ENCODE measurements at places on chromosomes 2 and 18.

DNA sequence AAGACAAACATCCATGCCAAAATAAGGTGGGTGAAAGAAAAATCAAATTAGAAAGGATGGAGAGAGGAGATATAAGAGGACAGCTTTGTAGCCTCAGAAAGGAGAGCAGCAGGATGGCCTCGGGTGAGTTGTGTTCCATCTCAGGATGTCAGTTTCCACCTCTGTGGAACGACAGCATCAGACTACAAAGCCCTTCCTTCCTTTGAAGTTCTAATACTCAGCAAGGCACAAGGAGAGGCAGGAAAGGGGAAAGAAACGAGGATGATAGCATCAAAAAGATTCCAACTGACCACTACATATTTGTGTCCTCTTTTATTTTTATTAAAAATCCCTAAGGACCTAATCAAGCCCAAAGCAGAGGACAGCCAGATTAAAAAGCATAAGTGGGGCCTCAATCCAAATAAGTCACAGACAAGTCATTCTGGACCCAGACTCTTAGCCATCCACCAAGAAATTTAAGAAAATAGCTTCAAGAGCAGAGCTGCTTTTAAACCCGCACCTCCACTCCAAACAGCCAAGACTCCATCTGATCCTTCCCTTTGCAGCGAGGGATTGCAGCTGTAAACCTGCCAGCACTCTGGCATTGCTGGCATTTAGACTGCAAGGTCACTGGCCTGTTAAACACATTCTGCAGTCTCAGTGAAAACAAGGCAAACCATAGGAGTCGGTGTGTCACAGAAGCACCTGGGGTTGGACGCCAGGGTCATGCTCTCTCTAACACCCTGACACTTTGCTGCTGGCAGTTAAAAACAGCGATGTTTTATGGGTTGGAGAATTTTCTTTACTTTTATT, 314.5 kb upstream of the CHAC2 start:
- no peak for DNase-seq

- no peak for DNase-seq
Observed at GRCh38 chr18:33729556-33729955, 151.5 kb downstream of the ASXL3 start.

DNA sequence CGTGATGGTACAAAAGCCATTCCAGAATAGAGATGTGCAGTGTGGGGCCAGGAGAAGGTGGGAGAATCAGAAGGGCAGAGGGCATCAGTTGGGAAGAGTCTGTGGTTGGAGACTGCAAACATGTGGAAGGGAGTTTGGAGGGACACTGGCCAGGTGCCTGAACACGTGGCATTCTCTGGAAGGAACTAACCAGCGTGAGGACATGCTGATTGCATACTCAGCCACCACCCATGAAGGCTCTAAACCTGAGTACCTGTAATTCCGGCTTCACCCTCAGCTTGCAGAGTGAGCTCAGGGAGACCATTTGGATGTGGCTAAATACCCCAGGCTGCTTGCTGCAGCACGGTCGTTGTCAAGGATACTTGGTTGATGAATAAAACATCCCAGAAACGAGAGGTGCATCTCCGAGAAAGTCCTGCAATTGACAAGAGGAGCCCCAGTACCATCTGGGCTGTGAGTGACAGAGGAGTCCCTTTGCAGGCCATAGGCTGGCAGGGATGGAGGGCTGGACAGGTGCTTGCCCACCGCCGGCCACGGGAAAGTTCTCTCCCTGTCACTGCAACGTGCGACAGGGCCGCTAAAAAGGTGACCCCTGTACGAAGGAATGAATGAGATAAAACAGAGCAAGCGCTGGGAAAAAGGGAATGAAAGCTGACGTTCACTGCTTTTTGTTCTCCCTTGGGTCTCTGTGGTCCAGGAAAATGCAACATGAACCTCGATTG, 5.0 kb downstream of the ACKR3 start:
- no peak for DNase-seq

- DNase-seq, result no peak
Observed at GRCh38 chr2:145992572-145992971, 1472.7 kb upstream of the ZEB2 start.

GRCh38 chr2:180255981-180256380, 248.9 kb upstream of the CWC22 start:
- no peak for DNase-seq

GRCh38 chr2:161344692-161345091, 36.5 kb downstream of the PSMD14 start:
- no peak for DNase-seq

GRCh38 chr2:230423851-230424458, 8.0 kb downstream of the SP100 start:
- DNase-seq, result no peak

GRCh38 chr2:27715318-27716210, 51.9 kb downstream of the SLC4A1AP start:
- peak; percentile 66 for DNase-seq

- DNase-seq, result no peak
Observed at GRCh38 chr2:185787227-185788145, 48.9 kb downstream of the FSIP2 start.

DNA sequence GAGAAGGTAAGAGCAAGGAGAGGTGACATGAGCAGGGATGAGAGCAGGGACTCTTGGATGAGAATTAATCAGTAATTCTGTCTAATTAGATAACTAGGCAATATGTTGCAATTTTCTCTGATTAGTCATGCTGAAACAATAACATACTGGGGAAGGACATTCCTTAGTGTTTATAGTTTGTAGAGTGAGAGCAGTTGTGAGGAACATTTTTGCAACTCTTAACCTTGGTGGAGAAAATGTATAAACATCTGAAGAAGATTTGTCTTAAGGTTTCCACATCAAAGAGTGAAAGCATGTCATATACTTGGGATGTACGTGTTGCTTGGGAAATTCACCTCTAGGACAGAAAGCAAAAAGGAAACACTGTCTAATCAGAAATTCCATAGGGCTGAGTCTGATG, 955.4 kb upstream of the FANCL start:
- DNase-seq, result no peak

DNA sequence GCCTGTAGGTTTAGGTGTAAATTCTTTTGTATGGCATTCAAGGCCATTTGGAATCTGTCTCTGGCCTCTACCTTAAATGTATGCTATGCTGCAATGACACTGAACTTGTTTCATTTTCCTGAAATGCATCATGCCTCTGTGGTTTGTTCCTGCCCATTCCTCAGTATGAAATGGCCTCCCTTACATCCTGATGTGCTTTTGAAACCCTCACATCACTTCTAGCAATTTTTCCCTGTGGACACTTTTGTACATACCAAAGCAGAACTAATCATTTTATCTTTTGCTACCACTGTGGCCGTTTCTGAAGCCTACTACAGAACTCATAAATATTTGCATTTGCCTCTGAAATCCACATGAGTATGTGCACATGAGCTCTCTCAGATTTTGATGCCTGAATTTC, 557.2 kb downstream of the ERBB4 start:
- no peak for DNase-seq

DNA sequence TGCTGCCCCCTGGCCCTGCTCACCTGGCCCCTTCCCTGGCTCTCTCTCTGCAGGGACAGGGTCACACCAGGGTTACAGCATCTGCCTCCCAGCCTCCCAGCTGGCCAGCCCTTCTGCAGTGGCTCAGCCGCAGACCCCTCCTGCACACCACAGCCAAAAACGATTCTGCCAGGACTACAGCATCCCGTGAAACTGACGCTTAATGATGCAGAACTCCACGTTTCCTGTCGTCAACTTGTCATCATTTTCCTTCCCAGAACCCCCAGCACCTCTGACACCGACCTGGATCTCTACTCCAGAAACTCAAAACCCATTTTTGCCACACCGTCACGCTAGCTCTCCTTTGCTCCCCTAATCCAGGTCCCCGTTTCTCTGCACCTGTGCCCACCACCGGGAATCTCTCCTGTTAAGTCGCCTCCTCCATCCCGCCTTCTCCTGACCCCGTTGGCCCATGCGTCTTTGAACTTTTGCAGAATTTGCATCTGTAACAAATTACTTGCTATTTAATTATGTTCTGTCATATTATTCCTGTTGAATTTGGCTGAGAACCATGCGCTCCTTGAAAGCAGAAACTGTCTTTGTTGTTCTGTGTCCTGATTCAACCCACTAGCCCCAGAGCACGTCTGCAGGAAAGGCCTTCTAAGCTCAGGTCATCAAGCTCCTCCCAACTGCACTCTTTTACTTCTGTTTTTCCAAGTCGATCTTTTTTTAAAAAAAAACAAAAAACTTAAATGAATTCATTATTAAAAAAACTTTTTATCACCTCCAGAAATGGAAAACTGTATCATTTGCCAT, 173.2 kb upstream of the COPS8 start:
- DNase-seq, result no peak

- DNase-seq, result no peak
Observed at GRCh38 chr18:68662754-68663153, 52.2 kb downstream of the TMX3 start.

DNA sequence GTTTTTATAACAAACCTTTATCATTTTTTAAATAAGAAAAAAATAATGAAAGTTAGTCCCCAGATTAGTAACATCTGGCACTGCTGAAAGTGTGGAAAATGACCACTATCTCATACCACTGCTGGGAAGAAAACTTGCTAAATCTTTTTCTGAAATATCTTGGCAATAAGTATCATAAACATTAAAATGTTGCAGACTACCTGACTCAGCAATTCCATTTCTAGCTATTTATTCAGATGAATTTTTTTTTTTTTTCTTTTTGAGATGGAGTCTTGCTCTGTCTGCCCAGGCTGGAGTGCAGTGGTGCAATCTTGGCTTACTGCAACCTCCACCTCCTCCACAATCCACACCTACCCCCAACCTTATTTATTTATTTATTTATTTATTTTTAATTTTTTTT, 35.3 kb upstream of the SOS1 start:
- DNase-seq, result no peak

DNA sequence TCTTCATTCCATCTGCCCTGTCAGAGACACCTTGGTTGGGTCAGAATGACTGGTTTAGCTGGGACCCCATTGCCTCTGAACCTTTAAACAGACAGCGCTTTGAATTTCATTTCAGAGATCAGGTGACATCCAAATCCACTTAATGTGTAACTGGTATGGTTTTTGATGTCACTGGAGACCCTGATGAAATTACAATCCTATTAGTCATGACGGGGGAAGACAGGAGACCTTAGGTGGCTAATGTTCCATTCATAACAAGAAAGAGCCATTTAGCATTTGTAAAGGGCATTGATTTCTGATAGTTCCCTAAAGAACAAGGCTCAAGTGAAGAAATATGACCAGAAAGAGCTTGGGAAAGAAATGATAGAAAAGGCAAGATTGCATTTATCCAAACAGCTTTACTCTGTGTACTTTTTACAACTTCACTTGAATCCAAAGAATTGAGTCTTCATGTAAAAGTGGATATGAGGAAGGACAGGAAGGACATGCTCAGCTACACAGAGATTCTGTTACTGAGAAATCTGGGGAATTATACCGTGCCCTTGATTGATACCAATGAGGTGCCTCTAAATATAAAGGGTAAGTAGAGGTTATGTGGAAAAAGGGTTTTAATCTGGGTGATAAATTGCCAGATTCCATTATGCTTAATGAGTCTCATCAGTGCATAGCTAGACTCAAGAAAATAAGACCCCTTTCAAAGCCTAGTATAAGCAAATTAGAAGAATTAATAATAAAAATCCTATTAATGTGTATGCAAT, 198.2 kb downstream of the NCKAP5 start:
- DNase-seq, result no peak

GRCh38 chr2:53111406-53111805, 656.2 kb upstream of the CHAC2 start:
- DNase-seq, result no peak

- no peak for DNase-seq
Observed at GRCh38 chr2:65922030-65922429, 489.6 kb upstream of the SPRED2 start.

GRCh38 chr2:65372619-65373018, 59.8 kb downstream of the SPRED2 start:
- DNase-seq, result no peak

DNA sequence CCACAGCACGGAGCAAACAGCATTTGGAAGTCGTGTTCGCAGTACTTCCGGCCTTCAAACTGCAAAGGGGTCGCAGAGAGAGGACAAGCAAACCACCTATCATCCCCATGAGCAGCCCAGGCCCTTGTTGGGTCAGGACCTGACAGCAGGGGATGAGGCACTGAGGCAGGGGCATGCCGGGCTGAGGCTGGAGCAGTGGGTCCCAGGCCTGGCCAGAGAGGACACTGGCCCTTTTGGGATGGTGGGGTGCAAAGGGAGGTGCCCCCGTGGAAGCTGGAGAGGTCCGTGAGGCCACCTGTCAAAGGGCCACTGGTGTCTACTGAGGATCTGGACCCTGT, 8.9 kb downstream of the GPR17 start:
- DNase-seq, result no peak

DNA sequence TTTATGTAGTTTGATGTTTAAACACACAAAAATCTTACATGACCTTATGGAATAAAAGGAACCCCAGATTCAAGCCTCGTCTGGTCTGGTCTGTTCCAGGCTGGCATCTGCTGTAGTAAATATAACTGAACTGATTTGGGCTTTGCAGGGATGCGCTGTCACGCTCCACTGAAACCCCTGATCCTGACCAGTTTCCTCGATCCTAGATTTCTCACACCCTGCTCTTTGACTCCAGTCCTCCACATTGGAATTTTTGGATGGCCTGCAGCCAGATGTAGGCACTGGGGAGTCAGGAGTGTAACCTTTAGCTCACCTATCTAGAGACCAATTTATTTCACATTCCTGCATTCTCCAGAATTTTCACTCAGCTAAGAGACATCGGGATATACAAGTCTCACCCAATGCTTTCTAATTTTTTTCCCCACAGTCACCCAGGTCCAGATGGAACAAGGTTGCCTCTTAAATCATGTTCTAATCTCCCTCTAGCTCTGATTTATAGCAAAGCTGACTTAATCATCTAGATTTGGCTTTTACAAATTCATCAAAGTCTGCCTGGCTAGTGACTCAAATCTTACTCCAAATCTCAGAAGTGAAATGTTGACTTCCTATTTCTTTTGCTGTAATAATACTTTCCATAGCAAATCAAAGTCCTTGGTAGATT, 219.6 kb downstream of the CD226 start:
- DNase-seq, result no peak

- no peak for DNase-seq
Observed at GRCh38 chr2:40302751-40303325, 149.1 kb downstream of the SLC8A1 start.

- DNase-seq, result no peak
Observed at GRCh38 chr2:234304950-234305349, 191.9 kb downstream of the ARL4C start.

DNA sequence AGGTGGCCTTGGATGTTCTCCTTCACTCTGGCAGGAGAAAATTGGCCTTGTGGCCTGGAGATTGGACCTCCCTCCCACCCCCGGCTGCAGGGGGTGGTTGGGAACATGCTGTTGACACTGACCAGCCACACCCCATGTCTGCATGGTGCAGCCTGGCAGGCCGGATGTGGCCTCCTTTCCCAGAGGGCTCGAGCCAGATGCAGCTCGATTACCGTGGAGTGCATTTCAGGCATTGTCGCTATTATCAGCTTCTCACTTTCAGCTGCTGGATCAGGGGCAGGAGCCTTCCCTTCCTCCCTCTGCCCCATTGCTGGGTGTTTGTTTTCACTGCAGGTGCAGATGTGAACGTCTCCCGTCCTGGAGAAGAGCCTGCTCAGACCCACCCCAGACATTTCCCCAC, 211.0 kb upstream of the SIX2 start:
- no peak for DNase-seq

- DNase-seq, result no peak
Observed at GRCh38 chr2:17626986-17627385, 86.5 kb downstream of the VSNL1 start.

- no peak for DNase-seq
Observed at GRCh38 chr2:67156796-67157195, 240.3 kb upstream of the ETAA1 start.

Data from H1 (cell line).